ENCODE measurements at places on chromosomes 12 and 14.

- DNase-seq = no peak
Measured at GRCh38 chr12:45415393-45415817, 199.5 kb downstream of the ANO6 start.

GRCh38 chr12:58880639-58881038, 39.7 kb downstream of the LRIG3 start:
- no peak for DNase-seq

- DNase-seq = no peak
Measured at GRCh38 chr14:104228221-104228620, 89.8 kb downstream of the KIF26A start.

DNA sequence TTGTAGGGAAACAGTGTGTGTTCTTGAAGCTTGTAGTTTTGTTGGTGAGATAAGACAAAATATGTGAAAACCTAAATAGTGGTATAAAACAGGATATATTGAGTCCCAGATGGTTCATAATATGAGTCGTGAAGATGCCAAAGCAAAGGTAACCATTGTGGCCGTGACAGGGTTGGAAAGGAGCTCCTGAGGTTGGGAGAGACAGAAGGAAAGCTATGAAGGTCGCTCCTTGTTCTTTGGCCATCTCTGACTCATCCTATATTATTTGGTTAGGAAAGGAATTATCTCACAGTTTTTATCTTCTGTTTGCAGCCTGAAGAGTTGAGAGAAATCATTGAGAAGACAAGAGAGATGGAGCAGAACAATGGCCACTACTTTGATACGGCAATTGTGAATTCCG, 27.1 kb downstream of the ATP6V1D start:
- DNase-seq = no peak

DNA sequence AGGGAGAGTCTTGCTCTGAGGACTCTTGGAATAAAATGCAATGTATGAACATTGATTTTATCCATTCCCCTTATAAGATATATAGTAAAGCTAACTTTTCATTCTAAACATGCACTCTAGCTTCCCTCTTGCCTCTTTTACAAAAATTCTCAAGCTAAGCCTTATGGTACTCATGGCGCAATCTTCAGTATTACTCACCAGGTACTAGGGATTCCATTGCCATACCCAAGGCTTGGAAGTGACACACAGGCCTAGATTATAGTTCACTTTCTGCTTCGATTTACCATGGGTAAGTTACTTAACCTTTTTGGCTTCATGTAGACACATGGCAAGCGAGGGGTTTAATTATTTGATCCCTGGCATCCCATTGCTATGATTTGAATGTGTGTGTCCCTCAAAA, 331.5 kb downstream of the LRIG3 start:
- DNase-seq = no peak

GRCh38 chr12:26101763-26102162, 23.1 kb downstream of the BHLHE41 start:
- no peak for DNase-seq
